ENCODE measurements at places on chromosomes 6 and 20.

DNA sequence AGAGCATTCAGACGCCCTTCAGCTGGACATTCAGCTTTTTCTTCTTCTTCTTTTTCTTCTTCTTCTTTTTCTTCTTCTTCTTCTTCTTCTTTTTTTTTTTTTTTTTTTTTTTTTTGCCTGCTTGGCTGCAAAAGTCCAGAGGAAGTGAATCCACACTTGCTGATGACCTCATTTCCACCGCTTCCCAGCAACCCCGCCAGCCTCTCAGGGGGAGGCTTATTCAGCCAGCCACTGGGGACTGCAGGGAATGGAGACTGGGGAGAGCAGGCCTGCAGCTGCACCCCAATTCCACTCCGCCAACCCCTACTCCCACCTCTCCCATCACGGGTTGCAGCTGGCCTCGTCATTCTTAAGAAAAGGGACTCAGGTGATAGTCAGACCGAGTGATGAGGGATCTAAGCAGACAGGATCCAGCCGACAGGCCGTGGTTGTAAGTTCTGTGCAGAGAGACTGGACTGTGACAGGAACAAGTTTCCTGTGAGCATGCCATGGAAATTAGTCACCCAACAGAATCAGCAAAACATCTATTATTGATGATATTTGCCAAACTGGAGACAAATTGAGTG, 59.0 kb upstream of the QKI start:
- DNase-seq: no peak

DNA sequence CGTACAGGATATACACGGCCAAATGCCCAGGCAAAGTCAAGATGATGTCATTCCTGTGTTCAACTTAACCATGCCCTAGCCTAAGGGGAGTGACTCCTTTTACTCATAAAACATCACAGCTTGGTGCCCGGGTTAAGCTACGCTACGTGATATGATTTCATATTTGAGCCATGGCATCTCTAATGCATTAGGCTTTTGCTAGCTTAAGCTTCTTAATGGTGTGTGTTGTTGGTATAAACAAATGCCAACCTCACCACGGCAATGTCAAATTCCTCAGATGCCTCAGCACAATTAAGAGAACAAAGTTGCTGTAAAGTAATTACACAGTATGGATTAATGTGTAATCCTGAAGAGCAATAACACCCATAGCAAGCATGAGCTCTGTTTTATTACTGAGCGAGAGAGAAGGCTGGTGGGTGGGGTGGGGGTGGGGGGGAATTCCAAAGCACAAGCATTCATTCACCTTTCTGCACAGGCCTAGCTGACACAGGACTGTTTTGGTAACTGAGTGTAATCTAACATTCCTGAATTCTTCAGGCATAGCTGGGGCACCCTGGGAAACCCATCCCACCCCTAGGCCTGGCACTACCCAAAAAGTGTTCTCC, 44.7 kb upstream of the CNKSR3 start:
- no peak for DNase-seq

DNA sequence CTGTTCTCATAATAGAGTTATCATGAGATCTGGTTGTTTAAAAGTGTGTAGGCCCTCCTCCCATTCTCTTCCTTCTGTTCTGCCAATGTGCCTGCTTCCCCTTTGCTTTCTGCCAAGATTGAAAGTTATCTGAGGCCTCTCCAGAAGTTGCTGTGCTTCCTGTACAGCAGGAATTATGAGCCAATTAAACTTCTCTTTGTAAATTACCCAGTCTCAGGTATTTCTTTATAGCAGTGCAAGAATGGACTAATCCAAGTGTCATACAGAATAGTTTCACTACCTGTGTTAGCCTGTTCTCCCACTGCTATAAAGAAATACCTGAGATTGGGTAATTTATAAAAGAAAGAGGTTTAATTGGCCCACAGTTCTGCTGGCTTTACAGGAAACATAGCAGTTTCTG, 100.0 kb downstream of the CD24 start:
- DNase-seq: no peak

DNA sequence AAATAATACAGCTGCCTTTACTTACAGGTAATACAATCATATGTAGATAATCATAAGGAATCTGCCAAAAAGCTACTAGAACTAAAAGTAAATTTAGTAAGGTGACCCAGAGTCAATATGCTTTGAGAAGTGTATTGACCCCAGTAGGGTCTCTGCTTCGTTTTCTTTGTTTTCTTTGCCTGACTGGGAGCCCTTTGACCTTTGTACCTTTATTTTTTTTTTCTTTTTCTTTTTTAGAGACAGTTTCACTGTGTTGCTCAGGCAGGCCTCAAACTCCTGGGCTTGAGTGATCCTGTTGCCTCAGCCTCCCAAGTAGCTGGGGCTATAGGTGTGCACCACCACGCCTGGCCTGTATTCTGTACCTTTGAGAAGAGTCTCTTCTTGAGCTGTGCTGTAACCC, 17.9 kb downstream of the RAB5IF start:
- DNase-seq: no peak

DNA sequence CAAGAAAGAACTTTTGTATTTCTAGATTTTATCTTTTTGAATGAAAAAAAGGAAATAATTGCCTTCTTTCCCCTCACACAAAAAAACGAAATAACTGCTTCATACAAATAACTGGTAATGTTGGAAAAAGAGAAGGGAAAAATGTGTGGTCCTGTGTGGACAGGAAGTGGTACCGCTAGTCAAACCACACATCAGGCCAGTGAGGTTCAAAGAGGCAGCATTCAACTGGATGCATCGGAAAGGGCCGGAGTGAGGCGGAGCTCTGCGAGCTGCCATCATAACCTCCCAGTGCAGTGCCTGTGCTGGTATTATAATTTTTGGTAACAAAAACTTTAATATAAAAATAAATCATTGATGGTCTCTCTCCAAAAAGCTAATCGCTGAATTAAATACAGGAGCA, 111.2 kb downstream of the IRF4 start:
- DNase-seq: no peak

- DNase-seq: no peak
Measured at GRCh38 chr20:13384132-13384531, 163.1 kb downstream of the ISM1 start.

DNA sequence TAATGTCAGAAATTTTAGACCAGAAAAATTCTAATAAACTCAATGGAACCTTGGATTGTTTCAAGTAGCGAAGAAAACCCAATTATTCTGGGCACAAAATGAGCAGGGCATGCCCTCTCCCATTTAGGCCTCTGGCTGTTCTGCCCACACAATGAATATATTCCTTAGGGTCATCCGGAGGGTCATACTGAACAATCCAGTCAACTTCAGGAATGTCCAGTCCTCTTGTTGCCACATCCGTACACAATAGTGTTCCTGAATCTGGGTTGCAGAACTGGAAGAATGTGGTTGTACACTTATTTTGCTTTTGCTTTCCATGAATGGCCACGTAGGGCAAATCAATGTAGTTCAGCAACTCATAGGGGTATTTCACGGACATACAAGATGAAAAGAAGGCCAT, 23.4 kb upstream of the RNF144B start:
- no peak for DNase-seq
